T-helper 22 cell (primary cell): ENCODE measurements at places on chromosomes 7 and 10.

DNA sequence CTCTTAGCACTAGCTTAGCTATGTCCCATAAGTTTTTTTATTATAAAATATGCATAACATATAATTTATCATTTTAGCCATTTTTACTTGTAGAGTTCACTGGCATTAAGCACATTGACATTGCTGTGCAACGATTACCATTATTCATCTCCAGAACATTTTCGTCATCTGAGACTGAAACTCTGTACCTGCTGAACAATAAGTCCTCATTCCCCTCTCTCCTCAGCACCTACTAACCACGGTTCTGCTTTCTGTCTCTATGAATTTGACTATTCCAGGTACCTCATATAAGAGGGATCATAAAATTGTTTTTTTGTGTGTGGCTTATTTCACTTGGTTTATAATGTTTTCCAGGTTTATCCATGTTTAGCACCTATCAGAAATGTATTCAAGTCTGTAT is 64.1 kb downstream of the SHOC2 start:
- no peak for DNase-seq

- DNase-seq: no peak
These were observed 250.1 kb downstream of the CDK14 start for GRCh38 chr7:90846192-90846591.

DNA sequence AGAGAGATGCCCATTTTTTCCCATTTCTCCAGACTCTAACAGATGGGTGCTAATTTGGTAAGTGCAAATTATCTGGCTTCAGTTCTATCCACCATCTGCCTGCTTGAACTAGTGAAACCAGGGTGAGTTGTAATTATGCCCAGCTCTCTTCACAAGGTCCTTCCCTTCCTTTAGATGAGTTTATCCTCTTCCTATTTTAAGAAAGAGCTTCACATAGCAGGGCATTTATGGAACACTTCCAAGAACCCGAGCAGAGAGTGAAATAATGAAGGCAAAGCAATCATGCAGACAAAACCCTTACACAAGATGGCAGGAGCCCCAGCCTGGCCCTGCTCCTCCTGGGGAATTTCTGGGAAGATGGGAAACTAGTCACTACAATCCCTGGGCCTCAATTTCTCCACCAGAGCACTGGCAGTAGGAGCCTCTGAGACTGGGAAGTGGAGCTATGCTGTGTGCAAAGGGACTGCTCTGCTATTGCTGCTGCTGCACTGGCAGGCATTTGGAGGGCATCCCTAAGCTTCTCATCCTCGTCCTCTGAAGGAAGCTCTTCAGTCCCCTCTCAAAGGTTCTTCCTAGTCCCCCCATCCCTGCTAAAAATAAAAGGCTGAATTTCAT is 33.7 kb upstream of the PLXNA4 start:
- DNase-seq: no peak

- DNase-seq: no peak
These were observed 76.3 kb downstream of the CACNB2 start for GRCh38 chr10:18216482-18216881.

- no peak for DNase-seq
These were observed 96.0 kb upstream of the PRPS1L1 start for GRCh38 chr7:18123508-18124239.

GRCh38 chr10:90112681-90113080 is 411.3 kb downstream of the KIF20B start:
- DNase-seq: no peak

GRCh38 chr7:46391231-46392201 is 470.4 kb upstream of the IGFBP3 start:
- no peak for DNase-seq

GRCh38 chr7:115340828-115341227 is 418.9 kb downstream of the MDFIC start:
- no peak for DNase-seq

- peak; percentile 9 for DNase-seq
These were observed 652 bp downstream of the PCGF5 start for GRCh38 chr10:91220954-91221675.

DNA sequence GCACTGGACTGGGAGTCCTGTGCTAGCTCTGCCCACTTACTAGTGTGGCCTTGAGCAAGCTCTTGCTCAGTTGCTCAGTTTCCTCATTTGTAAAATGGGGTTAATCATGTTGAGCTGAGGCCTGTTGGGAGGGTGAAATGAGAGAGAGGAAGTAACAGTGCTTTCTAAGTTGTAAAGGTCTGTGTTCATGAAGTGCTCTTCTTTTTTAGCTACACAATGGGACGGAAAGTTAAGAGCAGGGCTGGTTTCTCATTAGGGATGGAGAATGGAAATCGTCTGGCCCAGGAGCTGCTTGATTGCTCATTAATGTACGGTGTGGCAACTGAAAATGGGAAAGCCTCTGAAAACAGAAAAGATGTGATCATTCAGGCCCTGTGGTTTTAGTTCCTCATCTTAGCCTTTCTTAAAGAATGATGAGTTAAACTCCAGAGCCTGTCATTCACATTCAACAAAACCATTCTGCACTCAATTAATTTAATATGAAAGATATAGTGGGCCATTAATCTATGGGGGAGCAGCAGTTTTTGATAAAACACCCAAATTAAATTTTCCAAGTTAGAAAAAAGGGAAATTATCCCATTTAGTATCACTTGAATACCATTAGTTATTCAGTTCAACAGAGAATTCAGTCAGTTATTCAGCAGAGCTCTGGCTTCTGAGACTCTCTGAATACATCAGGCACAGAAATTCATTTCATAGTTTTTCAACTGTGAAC is 60.5 kb downstream of the SH2D4B start:
- no peak for DNase-seq

DNA sequence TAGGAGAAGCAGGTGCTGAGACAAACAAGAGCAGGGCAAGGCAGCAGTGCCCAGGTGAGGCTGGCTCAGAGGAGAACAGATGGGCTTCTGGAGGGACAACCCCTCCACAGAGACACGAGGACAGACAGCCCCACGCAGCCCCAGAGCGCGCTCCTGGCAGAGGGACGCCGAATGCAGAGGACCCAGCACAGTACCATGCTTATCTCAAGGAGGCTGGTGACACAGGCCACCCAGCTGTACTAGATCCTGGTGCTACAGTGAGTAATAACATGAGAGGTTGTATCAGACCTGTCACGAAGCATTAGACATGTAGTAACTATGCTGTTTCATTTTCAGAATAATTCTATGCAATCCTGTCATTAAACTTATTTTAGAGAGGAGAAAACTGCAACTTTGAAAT is 60.4 kb upstream of the NCAPG2 start:
- DNase-seq: no peak

DNA sequence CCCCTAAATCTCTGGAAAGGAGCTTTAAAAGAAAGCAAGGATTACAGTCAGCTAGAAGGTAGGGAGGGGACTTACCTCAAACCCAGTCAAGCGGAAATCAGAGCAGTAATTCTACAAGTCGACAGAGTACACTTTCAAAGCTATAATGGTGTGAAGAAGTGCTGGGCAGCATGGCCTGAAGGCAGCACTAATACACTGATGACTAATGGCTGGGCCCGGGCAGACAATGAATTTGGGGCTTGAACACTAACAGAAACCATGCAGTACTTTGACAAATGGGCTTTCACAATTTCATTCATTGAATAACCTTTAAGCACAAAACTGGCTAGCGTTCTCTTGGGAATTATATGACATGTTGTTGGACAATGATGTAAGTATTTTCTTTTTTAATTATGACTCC is 4.7 kb downstream of the GLI3 start:
- DNase-seq: no peak

DNA sequence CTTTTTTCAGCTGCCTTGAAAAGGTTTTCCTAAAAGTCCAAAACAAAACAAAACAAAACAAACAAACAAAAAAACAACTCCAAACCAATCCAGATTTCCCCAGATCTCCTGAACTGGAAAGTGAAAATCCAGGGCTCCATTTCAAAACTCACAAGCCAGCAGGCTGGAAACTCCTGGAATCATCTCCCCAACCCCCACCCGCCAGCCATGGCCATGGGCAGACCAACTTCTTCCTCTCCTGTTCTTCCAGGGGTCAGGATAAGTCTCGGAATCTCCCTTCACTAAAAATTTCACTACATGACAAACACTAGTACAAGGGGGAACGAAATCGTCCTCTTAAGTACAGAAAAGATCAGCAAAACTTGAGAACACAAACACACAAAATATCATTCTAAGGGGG is 40.4 kb downstream of the GNA12 start:
- no peak for DNase-seq

- DNase-seq: no peak
These were observed 3.7 kb upstream of the COL13A1 start for GRCh38 chr10:69797959-69798358.

DNA sequence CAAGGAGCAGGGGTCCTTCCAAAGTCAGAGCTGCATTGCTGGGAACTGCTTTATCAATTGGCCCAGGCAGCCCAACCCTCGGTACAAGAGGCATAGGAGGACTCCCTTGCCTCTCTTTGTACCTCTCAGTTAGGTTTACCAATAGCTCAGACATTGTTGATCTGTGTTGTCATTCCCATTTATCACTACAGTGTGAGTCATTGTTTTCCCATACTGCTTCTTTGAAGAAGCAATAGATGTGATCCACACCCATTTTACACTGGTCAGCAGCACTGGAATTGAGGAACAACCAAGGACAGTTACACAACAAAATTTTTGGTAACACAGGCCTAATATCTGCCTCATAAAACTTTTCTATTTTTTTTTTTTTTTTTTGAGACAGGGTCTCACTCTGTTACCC is 307.2 kb downstream of the SNX13 start:
- DNase-seq: no peak

DNA sequence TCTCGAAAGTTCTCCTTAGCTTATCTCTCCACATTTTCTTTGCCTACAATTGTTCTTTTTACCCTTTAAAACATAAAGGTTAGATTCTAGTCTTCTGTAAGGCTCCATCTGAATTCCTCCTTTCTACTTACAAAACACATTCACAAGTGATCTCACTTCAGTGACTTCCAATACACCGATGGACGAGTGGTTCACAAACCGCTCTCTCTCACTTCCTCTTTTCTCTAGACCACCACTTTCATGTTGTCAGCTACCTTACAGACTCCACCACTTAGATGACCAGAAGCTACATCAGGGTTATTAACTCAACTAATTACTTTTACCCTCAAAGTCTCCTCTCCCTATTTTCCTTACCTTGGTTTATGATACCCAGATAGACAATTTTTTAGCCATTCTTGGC is 11.8 kb downstream of the MET start:
- DNase-seq: no peak
